ENCODE measurements at places on chromosomes 13 and 19.

DNA sequence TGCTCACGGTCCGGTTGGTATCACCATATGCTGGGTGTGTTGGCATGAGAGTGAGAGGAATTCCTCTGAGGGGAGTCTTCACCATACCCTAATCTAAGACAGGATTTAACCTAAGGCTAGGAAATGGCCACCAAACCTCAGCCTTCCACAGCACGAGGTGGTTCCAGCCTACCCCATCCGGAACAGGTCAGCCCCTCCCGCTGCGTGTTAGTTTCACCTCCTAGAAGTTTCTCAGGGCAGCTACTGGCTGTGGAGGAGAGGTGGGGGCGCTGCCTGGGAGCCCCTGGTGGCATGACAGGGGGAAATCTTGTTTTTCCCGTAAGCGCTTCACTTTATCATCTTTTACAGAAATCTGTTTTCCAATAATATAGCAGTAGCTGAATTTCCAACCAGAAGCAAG is 55.1 kb downstream of the RGCC start:
- DNase-seq: no peak

DNA sequence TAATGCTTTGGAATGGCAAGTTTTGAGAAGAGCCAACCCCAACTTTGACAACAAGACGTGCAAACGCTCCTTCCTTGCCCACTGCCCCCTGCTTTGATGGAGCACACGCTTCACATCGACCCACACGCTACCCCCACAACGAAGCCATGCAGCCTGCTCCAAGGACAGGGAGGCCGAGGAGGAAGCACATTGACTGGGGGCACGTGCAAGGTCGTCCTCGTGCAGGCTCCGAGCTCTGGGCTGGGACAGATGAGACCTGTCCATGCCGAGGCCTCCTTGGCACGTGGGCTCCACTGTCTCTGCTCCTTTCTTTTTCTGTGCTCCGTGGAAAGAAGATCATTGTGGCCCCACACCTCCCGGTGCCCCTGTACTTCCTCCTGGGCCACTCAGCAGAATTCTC is 309.0 kb downstream of the TEX29 start:
- no peak for DNase-seq

- no peak for DNase-seq
Measured at GRCh38 chr19:51321799-51322198, 10.4 kb downstream of the IGLON5 start.

DNA sequence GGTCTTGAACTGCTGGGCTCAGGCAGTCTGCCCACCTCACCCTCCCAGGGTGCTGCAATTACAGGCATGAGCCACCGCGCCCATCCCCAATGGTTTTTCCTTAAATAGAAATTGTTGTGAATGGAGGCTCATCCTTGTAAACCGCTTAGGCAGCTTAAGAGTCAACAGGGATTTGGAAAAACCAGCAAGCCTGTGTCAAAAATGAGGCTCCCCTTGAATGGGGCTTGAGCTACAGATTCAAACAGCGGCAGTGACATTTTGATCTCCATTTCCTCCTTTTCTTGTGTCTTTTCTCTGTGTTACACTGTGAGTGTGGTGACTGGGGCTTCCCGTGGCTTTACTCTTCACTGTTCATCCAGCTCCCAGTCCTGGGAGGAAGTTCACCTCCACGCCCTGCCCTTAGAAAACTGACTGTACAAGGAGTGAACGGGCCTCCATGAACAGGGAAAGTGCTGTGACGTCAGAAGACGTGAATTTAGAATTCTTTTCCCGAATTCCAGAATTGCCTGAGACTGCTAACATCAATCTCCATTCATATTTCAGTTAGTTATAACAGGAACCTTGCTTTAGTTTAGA is 15.3 kb upstream of the RAB8A start:
- DNase-seq: no peak

DNA sequence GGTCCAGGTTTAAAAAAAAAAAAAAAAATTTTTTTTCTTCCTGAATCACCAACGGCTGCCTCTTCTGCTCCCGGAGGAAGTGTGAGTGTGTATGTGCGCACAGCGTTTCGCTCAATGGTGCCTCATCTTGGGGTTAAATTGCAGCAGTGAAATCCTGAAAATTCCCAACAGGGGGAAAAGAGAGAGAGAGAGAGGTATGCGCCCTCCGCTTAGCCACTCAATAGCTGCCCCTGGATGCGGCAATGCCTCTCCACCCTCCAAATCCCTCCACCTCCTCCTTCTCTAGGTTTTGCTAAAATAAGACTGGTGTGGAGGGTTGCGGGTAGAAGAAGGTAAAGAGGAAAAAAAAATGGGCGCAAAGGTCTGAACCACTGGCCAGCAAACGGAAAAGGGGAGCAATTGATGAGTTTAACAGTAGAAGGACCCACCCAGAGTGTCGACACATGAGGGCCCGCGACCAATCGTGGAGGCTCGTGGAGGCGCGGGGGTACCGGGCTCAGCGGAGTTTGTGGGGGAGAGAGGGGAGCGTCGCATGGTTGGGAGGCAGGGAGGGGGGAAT is 853 bp upstream of the CACNA1A start:
- no peak for DNase-seq

DNA sequence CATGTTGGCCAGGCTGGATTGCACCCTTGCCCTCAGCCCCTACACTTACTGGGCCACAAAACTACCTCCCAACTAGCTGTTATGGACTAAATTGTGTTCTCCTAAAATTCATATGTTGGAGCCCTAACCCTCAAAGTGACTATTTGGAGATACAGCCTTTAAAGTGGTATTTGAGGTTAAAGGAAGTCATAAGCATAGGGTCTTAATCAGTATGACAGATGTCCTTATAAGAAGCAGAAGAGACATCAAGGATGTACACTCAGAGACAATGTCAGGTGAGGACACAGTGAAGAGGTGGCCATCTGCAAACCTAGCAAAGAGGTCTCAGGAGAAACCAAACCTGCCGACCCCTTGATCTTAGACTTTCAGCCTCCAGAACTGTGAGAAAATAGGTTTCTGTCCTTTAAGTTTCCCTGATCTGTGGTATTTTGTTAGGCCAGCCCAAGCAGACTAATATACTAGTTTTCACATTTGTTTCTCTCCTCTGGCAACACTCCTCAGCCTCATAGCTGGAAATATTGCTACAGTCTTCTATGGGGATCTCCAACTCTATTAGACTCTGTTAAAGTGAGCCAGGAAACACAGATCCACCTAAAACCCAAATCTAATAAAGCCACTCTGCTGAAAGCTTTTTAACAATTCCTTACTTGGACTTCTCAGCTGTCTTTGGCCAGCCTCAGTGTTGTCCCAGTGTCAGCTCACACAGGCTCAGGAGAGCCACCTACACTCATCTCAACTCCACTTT is 256.5 kb downstream of the TBC1D4 start:
- no peak for DNase-seq

GRCh38 chr13:86403181-86403580 is 604.0 kb upstream of the SLITRK6 start:
- no peak for DNase-seq

DNA sequence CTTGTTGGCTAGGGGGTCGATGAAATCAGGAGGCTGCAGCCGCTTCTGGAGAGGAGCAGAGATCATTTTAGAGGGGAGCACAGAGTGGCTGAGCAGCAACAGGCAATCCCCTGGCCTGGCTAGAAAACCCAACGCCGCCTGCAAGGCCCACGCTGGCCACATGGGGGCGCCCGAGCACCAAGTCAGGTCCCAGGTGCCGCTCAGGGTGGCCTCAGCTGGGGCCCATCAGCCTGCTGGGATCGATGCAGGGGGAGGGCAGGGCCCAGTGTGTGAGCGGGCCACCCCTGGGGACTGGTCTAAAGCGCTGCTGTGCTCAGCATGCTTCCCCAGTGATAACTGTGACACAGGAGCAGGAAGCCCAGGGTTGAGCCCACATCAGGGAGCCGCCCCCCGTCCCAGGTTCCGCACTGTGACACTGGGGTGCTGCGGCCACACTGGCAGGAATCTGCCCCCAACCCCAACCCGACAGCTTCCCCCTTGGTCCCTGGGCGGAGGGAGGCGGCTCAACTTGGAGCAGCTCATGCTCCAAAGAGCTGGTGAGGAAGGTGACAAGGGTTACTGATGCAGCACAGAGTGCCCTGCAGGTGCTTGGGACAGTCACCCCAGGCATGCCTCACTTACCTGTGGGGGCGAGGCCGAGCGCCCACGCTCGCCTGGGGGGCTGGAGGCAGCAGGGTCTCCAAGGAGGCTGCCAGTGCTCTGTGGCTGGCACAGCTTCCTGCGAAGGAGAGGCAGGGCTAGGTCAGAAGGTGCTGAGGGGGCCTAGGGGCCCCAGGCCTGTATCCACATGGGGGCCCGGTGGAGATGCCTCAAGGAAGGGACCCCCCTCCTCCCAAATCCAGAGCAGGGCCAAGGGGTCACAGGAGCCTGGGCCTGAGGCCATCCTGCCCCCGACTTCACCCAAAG is 13.3 kb upstream of the ISYNA1 start:
- peak; percentile 85 for DNase-seq

GRCh38 chr19:18109733-18110608 is 12.4 kb downstream of the MAST3 start:
- DNase-seq: no peak

Data from CD8-positive, alpha-beta T cell (primary cell).